ENCODE measurements at places on chromosomes 1 and 21.

DNA sequence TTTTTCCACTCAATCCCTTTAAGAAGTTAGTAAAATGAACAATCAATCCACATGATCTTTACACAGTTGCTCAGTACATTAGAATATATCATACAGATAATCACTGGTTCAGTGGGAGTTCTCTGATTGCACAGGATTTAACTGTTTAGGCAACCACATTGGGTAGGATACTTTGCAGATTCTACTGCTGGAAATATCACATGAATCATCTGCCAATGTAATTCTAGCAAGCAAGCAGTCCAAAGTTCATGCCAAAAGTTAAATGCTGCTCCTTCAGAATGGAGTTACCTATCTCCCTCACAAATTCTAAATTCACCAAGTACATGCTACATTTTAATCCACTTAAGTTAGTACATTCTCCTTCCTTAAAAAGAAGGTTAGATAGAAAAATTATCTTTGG, 52.4 kb downstream of the NEGR1 start:
- no peak for DNase-seq

DNA sequence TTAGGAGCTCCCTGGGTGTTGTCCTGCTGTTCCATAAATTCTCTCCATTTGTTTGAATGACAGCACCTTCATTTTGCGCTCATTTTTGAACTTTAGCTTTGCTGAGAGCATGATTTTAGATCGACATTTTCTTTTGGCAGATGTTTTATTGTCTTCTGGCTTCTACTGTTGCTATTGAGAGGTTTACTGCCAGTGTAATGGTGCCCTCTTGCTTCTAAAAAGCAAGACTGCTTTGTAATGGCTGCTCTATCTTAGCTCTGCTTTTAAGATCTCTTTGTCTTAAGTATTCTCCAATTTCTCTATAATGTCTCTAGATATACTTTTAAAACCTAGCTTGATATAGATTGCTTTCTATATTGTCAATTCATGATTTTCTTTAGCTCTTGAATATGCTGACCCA, 27.8 kb downstream of the THEM4 start:
- DNase-seq = no peak

GRCh38 chr1:206001476-206001888, 1.7 kb downstream of the RAB7B start:
- no peak for DNase-seq

DNA sequence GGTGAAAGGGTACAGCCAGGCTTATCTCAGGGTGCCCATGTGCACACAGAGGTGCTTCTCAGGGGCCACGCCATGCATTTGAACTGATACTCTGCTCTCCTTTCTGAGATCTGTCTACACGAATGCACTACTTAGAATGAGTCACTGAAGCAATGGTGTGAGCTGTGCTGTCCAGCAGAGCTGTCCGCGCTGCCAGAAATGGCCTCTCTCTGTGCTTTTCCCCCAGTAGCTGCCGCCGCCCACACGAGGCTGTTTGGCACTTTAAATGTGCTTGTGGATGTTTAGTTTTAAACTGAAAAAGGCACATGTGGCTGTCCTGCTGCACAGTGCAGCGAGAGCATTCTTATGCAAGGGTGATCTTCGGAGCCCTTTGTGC, 87.1 kb upstream of the COL6A1 start:
- DNase-seq = no peak

GRCh38 chr1:19395678-19396192, 83.6 kb downstream of the SLC66A1 start:
- DNase-seq = no peak

GRCh38 chr1:204685236-204686006, at the start of gene LRRN2:
Gene LRRN2 (minus strand): TSS chr1:204685738. CDS start chr1:204619992, 65,746 bp downstream.
- DNase-seq = peak; percentile 29

GRCh38 chr1:31987135-31987619, 26.5 kb upstream of the KHDRBS1 start:
- DNase-seq = no peak

DNA sequence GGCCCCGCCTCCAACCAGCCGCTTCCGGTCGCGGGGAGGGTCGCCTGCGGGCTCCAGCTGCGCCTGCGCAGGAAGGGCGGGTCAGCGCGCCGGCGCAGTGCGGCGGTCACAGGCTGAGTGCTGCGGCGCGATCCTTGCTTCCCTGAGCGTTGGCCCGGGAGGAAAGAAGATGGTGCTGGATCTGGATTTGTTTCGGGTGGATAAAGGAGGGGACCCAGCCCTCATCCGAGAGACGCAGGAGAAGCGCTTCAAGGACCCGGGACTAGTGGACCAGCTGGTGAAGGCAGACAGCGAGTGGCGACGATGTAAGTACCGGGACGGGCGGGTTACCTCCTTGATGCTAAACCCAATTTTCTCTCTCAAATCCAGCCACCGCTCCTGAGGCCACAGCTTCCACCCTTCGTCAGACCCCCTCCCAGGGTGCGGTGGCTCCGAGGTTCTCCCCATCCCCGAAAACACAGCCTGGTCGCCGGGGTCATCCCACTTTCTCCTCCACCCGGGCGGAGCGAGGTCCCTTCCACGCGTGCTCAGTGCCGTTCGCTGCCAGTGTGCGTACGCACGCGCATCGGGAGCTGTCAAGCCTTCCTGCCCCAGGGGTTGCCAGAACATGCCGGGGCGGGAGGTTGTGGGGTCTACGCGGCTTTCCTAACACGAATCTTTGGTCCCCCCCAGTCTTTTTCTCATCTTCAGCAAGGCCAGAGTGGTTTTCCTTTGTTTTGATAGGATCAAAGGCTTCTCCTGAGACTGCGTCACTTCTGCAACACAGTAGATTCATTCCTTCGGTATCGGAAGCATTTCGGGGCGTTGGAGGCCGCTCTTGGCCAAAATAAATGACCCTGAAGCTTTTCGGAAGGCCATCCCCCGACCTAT, at the start of gene SARS1:
TSS of gene SARS1 (plus strand) at position 95 of the 870 bp plus-strand sequence. CDS start at position 170, 75 bp downstream.
- DNase-seq = peak; percentile 87

DNA sequence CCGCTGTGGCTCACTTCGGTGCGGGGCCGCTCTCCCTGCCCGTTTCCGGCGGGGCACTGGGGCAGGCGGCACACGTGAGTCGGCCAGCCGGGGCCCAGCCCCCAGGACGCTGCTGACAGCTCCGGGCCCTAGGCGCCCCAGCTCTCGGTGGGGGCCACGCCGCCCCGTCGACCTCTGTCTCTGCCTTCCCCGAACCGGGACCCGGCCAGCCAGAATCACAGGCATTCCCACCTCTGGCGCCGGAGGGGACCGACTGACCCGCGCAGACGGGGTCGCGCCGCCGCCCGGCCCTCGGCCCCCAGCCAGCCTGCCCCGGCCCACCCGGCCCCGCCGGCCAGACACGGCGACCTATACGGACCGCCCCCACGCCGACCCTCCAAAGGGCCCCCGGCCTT, 755 bp downstream of the SCMH1 start:
- DNase-seq = peak; percentile 46

DNA sequence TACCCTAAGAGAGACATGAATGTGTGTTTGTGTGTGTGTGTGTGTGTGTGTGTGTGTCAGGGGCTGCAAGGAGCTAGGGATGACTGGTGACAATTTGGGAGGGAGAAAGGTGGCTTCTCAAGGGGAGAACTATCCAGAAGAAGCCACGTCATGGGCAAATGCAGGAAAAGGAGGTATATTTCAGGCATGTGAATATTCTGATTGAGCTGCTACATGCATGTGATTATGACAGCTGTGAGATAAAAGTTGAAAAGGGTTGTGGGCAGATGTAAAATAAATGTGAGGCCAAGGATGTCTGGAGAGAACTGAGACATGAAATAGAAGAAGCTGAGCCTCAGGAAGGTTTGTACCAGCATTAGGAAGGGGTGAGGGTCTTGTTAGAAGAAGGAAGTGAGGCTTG, 4.5 kb downstream of the CYP4A11 start:
- no peak for DNase-seq

DNA sequence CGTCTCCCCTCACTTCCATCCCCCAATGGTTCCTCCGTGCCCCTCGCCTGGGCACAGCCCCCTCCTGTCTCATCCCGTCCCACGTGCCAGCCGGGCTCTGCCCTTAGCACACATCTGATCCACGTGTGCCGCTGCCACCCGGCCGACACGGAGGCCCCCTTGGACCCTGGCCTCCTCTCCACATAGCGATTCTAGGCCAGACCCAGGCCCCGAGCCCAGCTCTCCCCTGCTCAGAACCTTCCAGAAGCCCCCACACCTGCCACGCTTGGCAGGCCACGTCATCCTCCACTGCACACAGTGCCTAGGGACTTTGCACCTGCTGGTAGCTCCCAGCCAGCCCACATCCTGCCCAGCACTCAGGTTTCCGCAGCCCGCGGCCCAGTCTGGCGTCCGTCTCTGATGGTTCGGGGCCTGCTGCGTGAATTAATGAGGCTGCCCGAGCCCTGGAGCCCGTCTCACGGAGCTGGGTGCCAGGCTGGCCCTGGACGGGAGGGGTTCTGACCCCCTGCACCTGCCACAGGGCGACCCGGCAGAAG, 20.1 kb downstream of the PLCH2 start:
- DNase-seq = no peak

DNA sequence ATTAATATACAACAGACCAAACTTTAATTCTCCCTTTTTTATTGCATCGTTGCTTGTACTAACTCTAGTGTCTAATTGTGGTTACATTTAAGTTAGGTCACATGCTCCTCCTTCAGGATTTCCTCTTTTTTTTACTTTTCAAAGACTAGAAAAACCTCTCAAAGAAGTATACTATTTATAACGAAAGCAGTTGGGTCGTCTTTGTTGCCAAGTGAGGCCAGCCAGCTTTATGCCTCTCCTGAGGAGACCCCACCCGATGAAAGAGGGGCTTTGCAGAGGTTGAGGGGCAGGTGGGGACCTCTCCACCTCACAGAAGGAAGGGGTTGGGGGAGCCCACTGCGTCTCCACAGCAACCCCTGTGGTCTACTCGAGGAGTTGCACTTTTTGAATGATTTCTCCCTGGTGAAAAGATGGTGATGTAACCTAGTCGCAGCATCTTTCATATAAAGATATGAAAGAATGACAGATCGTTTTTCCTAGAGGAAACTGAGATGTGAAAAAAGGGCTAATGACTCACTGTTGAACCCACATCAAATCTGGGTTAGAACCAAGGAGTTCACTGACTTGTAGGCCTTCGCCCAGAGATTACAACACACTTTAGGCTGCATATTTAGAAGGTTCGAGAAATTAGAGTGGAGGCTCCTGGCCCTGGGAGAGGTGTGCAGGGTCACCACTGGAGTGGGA, 6.4 kb downstream of the TGFB2 start:
- no peak for DNase-seq

DNA sequence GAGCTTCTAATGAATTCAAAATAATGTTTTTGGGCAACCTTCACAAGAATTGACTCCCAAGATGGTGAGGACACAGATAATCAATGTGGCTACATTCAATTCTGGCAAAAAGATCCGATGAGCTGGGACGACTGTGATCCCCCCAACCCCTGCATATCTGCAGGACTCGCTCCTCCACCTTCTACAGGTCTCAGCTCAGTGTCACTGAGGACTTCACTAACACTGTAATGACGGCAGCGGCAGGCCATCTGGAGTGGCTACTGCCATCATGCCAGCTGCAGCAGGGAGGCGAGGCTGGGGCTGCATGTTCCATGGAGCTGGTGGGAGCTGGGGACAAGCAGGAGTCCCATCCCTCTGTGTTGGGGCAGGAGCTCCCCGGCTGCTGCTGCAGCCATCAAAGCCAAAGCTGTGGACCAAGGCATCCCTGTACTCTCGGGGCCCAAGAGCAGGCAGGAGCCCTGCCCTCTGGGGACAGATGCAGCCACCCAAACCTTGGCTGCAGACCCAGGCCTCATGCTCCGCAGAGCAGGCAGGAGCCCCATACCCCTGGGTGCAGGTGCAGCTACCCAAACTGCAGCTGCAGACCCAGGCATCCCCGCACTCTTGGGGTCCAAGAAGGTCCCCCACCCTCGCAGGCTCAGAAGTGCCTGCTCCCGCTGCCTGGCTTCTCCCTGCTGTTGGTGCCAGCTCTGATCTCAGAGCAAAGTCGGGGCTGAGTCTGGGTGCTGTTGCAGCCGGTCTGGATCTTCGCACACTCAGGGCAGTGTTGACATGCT, 12.2 kb upstream of the DHRS3 start:
- DNase-seq = no peak

DNA sequence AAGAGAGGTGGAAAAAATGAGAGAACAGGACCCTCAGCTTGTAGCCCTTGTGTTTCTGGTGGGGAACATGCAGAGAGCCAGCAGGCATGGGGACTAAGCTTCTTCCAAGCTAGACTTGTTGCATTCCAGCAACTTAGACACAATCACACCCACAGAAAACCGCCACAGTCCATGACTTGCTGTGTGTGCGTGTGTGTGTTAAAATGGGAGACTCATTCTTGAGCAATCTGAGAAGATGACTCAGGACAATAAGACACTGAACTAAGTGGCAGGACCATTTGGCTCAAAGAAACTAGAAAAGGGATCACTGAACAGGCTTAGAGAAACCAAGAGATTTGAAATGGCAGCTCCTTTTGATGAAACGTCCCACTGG, 78.0 kb downstream of the HLX start:
- no peak for DNase-seq

GRCh38 chr1:37040773-37041172, 6.5 kb upstream of the GRIK3 start:
- no peak for DNase-seq

DNA sequence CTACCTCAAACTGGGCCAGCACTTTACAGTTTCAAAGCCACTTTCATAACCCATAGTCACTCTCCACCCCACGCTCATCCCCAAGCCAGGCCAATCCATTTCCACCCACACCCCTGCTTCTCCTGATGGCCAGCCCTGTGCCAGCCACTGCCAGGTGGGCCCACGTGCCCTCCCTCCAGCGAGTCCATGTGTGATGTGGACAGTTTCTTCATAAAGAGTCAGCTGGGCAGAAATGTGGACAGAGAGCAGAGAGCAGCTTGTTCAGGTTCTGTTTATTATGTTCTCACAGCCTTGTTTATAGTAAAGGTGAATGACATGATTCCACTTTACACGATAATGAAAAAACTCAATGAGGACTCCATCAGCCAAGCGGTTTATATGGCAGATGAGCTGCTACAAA, 37.4 kb upstream of the RGS16 start:
- no peak for DNase-seq

- no peak for DNase-seq
Measured at GRCh38 chr1:8512504-8512903, 194.6 kb downstream of the SLC45A1 start.

DNA sequence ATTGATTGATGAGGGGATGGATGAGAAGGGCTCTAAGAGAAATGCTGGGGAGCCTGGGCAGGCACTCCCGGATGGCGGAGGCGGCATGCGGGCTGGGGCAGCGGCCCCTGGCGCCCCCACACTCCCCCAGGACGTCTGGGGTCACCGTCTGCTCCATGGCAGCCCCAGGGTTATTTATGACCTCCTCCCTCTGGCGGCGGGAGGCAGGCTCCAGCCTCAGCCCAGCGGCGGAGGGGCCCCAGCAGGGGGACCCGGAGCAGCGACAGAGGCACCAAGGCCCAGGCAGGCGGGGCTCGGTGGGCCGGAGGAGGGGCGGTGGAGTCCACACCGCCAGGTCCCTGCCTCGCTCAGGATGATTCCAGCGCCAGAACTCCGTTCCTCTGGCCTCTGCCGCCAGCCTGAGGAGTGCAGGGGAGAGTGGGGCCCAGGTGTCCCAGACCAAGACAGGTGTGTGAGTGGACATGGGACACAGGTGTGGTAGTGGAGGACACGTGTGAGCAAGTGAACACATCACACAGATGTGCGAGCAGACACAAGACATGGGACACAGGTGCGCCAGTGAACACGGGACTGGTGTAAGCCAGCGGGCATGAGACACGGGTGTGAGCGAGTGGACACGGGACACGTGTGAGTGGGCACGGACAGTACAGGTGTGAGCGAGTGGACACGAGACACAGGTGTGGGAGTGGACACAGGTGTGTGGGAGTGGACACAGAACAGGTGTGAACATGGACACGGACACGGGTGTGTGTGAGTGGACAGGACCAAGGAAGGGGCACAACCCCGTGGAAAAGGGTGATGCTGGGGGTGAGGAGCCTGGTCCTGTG, 2.5 kb upstream of the SAMD11 start:
- peak; percentile 26 for DNase-seq
